ENCODE measurements at places on chromosomes 11 and 22.

GRCh38 chr11:93603225-93604007 lies 58.1 kb upstream of the CEP295 start:
- DNase-seq, result no peak

DNA sequence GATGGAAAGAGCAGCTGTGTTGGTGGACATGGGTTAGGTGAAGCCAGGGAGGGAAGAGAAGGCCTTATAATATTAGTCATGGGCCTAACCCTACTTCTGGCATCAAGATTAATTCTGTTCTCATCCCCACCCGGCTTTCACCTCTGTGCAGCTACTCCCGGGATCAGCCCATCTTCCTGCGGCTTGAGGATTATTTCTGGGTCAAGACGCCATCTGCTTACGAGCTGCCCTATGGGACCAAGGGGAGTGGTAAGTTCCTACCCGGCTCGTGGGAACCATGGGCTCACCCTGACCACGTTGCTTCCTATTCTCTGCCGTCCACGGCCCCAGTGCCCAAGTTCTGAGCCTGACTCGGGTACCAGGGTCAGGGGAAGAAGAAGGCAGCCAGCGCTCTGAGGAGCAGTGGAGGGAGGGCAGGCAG lies 51.6 kb downstream of the ST3GAL4 start:
- no peak for DNase-seq

- DNase-seq, result no peak
Observed at GRCh38 chr11:19347911-19348310, 107.2 kb upstream of the E2F8 start.

DNA sequence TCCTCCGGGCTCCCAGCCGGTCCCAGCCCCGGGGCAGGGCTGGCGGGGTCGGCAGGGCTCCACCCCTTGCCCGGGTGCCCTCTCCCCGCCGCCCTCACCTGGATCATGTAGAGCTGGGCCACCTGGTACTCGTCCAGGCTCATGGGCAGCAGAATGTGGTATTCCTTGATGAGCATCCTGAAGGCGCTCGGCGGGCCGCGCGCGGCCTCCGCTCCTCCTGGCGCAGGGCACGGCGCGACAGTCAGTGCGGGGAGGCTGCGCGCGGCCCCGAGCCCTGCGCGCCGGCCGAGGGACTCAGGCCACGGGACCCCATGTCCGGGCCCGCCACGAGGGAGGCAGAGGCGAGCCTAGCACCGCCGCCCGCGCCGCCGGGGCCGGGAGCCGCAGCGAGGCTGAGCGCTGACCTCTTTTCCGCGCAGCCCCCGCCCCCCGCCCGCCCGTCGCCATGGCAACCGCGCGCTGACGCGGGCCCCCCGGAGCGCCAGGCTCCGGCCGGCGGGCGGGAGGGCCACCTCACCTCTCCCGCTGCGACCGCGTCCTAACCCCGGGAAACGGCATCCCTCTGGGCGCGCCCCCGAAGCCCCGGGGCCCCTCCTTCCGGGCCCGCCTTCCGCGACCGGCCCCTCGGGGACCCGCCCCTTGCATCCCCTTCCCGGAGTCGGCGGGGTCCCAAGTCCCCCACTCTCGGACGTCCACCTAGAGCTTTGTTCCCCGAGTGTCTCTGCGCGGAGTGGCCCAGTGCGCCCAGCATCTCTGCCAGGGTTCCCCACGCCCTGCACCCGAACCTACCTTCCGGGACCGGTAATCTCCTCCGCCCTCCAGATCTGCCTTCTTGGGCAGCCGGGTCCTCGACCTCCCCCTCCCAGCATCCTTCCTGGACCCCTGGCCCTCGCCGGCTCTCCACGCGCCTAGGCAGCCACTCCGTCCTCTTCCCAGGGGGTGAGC lies 886 bp downstream of the PITPNM1 start:
- DNase-seq, result no peak

DNA sequence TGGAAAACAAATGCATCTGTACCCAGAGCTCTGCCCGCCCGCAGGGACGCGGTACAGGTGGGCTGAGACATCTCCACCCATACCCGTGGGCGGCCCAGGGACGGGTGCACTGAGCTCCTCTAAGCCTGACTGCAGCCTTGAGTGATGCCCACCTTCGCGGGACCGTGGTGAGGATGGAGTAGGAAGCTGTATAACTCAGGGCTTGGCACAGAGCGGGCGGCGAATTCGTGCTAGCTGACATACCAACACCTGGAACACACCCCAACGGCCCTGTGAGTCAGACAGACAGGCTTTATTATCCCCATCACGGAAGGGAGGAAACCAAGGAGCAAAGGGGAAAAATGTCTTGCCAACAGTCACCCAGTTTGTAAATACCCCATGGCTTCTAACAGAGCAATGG lies 61.9 kb downstream of the SMCO4 start:
- no peak for DNase-seq

- no peak for DNase-seq
Observed at GRCh38 chr11:69479591-69480271, 1.7 kb upstream of the LINC01488 start.

GRCh38 chr11:845872-846495 lies 3.3 kb downstream of the TSPAN4 start:
- DNase-seq, result no peak

DNA sequence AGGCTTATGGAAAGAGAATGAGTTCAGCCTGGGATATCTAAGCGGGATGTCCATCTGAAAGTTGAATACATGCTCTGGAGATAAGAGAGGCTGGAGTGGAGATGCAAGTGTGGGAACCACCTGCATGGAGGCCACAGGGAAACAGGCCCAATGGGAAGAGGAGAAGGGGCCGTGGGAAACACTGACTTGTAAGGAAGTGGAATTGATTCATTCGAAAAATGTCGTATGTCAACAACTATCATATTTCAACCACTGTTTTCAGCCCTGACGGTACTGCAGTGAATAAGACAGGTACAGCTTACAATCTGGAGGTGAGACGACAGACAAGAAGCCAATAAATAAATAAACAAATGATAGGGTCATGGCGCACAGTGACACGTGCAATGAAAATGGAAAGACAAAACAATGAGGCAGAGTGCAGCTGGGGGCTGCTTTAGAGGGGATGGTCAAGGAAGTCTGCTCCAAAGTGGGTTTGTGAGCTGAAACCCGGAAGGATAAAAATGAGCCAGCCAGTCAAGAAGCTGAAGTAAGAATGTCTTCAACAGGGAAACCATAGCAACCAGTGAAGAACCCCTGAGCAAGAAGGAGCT lies 35.9 kb downstream of the EFCAB6 start:
- DNase-seq, result no peak

DNA sequence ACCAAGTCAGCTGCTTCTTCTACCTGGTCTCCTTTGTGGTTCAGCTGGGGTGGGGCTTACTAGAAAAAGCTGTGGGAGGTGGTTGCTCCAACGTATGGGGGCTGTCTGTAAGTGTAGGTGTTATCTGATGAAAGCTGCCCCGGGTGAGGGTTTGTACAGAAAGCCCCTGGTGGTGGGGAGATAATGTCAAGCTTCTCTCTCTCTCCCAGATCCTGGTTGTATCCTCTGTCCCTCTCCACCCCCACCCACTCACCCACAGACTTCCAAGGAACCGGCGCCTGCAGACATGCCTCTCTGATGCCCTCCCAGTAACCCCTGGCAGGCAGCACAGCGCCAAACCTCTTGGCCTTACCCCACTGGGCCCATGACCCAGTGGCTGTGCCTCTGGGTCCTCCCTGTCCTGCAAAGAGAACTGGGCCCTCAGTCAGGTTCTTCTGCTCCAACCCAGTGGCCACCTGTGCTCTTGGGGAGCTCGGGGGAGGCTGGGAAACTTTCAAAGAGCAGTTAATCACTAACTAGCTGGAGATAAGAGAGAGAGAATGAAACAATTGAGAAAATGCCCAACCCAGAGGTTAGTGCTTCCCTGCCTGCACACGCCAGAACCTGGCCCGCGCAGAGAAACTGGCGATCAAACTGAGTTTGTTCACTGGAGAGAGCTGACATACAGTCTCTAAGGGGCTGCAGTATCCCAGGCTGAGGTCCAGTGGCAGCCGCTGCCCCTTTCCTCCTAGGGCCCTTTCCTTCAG lies 20.4 kb upstream of the EHF start:
- DNase-seq, result no peak

GRCh38 chr11:27902981-27903624 lies 202.8 kb upstream of the BDNF start:
- DNase-seq, result no peak

GRCh38 chr11:113531083-113531482 lies 55.9 kb upstream of the DRD2 start:
- no peak for DNase-seq

GRCh38 chr11:46420513-46420912 lies 28.9 kb upstream of the CHRM4 start:
- no peak for DNase-seq
